ENCODE measurements at places on chromosomes 13 and 19.

DNA sequence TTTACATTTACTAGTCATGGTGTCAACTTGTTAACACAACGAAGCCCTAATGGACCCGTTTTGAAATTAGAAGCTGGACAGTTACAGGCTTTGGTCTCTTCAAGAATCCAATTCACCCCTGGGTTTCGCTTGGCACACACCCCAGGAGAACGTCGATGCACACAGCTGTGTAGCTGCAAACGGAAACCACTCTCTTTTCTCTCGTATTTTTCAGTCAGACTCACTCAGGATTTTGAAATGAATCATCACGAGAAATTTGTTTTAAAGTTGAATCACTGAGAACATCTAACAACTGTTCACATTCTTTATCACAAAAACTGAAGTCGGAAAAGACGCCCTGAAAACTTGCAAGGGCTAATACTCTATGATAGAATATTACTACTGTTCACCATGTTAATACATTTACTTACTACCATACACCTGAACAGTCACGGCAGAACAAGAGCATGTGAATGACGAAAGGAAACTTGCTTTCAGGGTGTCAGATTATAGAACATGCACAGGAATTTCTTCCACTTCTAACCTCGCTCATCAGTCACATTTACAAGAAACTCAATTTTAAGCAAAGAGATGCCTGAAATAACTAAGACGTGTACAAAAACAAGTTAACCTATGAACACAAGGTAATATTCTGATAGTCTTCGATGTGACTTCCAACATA is 4.7 kb downstream of the PNMA8A start:
- DNase-seq, result no peak

DNA sequence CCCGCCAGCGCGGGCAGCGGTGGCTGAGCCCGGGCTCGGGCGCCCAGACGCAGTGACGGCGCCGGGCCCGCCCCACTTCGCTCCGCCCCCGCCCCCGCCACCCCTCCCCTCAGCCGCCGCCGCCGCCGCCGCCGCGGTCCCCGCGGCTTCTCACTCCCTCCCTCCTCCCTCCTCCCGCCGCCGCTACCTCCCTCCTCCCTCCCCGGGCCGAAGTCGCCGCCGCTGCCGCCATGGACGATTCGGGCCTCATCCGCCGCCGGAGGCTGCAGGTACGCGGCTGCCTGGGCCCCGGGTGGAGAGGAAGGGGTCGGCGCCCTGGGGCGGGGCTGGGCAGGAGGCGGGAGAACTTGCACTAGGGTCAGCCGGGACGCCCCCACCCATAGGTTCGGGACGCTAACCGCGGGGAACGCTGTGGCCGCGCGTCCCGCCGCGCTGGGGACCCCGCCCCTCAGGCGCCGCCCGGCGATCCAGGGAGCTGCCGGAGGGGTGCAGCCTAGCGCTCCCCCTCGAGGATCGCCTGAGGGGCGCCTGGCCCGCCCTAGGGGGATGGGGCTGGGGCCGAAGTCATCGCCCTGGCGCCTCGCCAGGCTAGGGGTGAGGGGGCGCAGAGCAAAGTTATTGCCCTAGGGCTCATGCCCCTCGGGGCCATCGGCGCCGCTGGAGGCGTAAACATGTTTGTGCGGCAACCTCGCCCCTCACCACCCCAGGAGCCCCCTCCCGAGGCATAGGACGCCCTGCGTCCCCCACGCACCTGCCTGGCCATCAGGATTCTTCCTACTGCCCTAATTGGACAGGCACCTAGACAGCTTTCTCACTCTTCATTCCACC is 427 bp downstream of the RTBDN start:
- peak; percentile 33 for DNase-seq

GRCh38 chr19:32674153-32674930 is 638 bp downstream of the ANKRD27 start:
- DNase-seq, result peak; percentile 21

DNA sequence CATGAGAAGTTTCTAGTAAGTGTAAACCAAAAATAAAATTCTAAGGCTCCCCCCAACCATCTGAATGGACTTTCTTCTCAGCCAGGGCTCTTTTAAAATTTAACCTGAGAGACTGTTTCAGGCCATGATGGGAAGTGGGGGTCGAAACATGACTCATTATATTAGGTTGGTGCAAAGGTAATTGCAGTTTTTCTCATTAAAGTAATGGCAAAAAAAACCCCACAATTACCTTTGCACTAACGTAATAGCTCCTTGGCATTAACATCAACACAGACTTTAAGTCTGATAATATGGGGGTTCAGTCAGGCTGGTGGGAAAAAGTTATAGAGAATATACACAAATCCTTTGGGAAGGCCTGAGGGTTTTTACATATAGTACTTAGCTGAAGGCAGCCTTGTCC is 9.4 kb upstream of the SPART start:
- DNase-seq, result no peak

DNA sequence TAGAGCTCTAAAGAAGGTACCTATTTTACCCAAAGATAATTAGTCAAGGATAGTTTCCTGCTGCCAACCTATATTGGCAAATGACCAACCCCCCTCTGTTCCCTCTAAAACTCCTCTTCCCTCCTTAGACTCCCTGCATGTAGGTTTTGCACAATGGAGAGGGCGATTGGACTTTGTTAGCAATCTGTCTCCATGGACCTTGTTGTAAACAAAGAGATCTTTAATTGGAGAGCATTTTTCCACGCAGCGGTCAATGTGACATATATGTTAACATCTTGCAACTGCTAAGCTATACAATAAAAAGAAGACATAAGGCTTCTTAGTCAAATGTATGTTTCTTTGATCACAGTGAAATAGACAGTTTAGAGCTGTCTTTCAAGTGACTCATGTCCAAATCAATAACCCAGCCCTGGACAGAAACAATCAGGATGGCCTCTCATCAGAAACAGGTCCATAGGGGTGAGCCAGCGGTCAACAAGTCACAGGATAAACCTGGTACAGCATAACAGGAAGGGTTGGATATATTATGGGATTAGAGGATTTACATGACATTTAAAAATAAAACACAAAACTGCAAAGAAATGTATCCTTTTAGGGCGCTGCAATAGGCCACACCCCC is 69.7 kb upstream of the UBL3 start:
- no peak for DNase-seq

DNA sequence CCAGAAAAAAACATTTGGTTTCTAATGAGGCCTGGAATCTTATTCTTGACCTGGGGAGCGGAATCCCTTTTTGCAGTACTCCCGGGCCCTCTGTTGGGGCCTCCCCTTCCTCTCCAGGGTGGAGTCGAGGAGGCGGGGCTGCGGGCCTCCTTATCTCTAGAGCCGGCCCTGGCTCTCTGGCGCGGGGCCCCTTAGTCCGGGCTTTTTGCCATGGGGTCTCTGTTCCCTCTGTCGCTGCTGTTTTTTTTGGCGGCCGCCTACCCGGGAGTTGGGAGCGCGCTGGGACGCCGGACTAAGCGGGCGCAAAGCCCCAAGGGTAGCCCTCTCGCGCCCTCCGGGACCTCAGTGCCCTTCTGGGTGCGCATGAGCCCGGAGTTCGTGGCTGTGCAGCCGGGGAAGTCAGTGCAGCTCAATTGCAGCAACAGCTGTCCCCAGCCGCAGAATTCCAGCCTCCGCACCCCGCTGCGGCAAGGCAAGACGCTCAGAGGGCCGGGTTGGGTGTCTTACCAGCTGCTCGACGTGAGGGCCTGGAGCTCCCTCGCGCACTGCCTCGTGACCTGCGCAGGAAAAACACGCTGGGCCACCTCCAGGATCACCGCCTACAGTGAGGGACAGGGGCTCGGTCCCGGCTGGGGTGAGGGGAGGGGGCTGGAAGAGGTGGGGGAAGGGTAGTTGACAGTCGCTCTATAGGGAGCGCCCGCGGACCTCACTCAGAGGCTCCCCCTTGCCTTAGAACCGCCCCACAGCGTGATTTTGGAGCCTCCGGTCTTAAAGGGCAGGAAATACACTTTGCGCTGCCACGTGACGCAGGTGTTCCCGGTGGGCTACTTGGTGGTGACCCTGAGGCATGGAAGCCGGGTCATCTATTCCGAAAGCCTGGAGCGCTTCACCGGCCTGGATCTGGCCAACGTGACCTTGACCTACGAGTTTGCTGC is at the start of gene ICAM4:
Gene ICAM4, plus strand, starts transcription at position 153 of the 935 bp plus-strand sequence. Its CDS starts 58 bp downstream, at position 211.
- no peak for DNase-seq

DNA sequence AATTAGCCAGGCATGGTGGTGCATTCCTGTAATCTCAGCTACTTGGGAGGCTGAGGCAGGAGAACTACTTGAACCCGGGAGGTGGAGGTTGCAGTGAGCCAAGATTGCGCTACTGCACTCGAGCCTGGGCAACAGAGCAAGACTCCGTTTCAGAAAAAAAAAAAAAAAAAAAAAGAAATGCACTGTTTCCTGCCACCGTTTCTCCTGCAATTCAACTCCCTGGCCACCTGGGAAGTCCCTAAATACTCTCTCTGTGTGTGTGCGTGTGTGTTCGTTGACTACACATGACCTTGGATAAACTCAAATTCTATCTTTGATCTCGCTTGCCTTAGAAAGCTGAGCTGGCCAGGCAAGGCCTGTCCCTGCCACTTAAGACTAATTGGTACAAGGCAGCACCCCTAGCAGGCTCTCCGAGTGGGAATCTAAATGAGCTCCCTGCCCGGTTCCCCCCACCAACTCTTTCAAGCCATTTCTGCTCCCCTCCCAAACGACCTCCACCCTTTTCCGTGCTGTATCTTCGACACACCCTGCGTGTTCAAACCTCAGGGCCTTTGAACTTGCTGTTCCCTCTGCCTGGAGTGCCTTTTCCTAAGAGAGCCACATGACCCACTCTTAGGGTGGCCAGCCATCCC is 5.2 kb upstream of the BCAT2 start:
- no peak for DNase-seq

- no peak for DNase-seq
Observed at GRCh38 chr13:92433963-92434362, 792.6 kb upstream of the GPC6 start.

- peak; percentile 92 for DNase-seq
Observed at GRCh38 chr19:45817010-45817724, 2.1 kb upstream of the RSPH6A start.

DNA sequence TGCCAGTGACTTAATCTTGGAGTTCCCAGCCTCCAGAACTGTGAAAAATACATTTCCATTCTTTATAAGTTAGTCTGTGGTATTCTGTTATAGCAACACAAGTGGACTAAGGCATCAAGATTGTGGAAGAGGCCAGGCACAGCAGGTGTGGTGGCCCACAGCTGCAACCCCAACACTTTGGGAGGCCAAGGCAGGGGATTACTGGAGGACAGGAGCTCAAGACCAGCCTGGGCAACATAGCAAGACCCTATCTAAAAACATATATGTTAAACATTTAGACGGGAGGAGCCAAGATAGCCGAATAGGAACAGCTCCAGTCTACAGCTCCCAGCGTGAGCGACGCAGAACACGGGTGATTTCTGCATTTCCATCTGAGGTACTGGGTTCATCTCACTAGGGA is 310.4 kb downstream of the FOXO1 start:
- no peak for DNase-seq

DNA sequence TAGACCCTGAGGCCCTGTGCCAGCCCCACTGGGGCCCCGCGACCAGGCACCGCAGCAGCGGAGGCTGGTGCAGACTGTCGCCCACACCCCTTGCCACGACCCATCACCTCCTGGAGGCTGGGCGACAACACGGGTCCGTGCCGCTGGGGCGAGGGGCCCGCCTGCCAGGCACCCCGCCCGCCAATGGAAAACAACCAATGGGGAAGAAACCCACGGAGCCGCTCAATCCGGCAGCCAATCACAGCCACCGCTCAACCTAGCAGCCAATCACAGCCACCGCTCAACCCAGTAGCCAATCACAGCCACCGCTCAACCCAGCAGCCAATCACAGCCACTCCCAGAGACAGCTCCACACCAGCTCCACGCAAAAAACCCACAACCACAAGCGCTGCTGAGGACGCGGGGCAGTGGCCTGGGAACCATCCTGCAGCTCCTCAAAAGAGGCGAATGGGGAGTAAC is 29.7 kb downstream of the GPX4 start:
- peak; percentile 59 for DNase-seq

DNA sequence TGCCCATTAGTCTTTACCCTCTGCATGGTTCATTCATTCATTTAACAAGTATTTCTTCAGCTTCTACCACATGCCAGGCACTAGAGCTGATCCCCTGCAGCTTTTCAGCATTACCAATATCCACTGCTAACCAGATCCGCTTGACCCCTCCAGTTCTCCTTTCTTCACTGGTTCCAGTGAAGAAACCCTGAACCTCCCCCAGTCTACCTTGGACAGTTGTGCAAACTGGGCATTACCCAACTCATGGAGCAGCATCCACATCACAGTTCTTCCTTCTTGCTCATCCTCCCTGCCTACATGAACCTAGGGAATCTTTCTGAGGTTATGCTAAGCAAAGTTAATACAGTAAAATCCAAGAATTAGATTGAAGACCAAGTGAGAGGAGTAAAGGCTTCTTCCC is 78.7 kb upstream of the SERP2 start:
- DNase-seq, result no peak

DNA sequence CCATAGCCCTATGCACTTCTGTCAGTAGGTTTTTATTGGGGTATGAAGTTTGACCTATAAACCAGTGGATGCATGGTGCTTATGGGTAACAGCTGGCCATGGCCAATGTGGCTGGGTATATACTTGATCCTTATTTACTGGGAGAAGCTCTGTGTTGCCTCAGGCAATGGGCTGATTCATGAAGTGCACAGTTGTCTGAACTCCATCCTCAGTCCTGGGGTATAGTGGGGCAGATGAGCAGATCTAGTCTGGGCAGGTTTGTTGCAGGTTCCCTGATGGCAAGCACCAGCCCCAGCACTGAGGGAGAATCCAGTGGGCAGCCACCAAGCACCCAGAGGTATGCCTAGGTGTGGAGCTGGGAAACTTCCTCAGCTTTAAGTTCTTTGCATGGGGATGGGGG is 274.4 kb downstream of the TDRD3 start:
- DNase-seq, result no peak

DNA sequence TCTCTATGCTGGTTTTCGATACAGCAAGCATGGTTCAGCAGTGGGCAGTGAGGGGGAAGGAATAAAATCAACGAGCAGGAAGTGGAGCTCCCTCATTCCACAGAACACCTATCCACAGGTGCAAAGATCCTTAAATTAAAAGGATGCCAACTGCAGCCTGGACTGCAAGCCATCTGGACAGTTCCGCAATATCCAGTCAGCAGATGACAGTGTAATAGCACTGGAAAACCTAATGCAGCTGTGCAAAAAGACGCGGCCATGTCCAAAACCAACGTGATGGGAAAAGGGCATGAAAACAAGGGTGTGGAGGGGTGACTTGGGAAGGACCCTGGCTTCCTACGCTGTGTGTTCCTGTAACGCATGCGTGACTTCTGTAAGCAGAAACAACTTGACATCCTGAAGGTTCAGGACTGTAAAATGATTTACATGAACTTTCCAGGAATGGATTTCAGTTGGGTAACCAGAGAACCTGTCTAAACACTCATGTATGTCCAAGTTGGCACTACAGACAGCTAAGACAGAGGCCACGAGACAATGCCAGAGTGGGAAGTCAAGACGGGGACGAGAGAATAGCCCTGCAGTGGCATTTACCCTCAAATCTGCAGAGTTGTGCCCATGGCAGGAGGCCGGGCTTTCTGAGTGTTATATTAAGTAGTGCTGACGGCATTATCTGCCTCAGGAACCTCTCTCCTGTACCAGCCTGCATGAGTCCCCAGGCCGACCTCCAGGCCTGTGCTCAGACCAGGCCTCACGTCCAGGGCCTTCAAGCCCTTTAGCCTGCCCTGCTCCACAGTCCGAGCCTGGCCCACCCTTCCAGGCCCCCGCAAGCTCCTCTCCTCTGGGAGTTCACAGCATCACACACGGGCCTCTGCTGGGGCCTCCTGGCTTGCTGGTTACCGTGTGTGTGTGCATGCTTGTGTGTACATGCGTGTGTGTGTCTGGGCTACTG is 26.5 kb downstream of the CAPS start:
- DNase-seq, result no peak

- DNase-seq, result peak; percentile 73
Observed at GRCh38 chr19:7868671-7869452, 5.3 kb downstream of the PRR36 start.

Measured in T-helper 2 cell (primary cell).